ENCODE measurements at places on chromosomes 7 and 10.

GRCh38 chr7:155620497-155620896 lies 24.0 kb upstream of the RBM33 start:
- no peak for DNase-seq

GRCh38 chr10:62095181-62096122 lies 173.2 kb downstream of the RTKN2 start:
- DNase-seq, result peak; percentile 88

- DNase-seq, result peak; percentile 43
Observed at GRCh38 chr10:124267231-124267885, 151.4 kb downstream of the OAT start.

GRCh38 chr7:128697302-128697905 lies 25.3 kb downstream of the GARIN1A start:
- DNase-seq, result peak; percentile 61

DNA sequence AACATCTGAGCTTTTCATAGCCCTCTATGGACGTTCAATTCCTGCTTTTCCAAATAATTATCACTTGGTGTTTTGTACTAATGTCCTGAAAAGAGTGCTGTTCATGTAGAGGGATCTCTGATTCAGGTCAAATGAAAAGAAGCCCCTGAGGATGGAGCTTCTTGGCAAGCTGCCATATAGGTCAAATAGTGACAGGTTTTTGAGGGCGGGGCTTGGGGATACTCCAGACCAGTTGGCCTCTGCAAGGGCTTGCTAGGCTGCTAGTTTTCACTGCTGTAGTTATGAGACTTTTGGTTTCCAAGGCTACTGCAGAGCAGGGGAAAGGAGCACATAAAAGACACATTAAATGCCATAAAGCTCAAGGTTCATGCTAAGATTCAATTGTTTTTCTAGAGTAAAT lies 257.2 kb upstream of the CACNA2D1 start:
- no peak for DNase-seq

GRCh38 chr7:137846827-137847567 lies at the start of gene DGKI:
TSS of gene DGKI (minus strand) at chr7:137846974.
- DNase-seq, result no peak

- DNase-seq, result no peak
Observed at GRCh38 chr7:35521941-35522340, 173.0 kb downstream of the HERPUD2 start.

Data from fibroblast of skin of scalp (primary cell).